ENCODE measurements at places on chromosomes 11 and 22. TPM values are rescaled to one million over a fixed set of nuclear protein-coding genes. Genes with fewer than 3 reads are reported as not detected.

DNA sequence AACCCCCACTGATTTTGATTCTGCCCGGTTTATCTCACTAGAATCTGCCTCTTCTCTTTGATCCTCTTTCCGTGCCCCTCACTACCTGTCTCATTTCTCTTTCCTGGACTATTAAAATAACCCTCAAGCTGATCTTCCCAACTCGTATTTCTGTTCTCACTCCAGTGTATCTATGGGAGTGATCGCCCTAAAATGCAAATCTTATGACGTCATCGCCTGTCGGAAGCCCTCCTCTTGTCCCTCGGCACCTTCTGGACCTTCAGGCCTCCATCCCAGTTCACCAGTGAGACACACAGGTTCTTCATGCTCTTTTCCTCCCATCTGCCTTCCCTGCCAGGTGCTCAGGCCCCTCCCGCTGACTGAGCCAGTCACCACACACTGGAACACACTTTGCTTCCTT, 234.5 kb upstream of the TBCEL start:
- DNase-seq = no peak

Gene OR52I2
- total RNA-seq = not detected

GRCh38 chr11:14930369-14930768, 38.3 kb upstream of the CYP2R1 start:
- no peak for DNase-seq

DNA sequence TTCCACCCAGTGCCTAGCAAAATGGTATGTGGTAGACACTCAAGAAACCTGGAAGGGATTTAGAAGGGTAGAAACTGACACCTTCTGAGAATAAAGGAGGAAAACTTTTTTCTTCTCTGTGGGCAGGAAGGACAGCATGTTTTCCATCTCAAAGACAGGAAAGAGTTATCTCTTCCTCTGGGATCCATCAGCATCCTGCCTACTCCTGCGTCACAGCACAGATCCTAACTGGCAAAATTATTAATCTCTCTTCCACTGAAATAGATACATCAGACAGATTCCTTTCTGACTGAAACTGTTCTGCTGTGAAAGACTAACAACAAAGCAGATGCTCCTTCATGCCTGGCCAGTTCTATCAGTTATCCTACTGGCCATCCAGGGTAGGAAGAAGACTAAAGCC, 147.2 kb downstream of the SPON1 start:
- DNase-seq = no peak

GRCh38 chr11:45182902-45183301, 36.5 kb downstream of the PRDM11 start:
- DNase-seq = peak; percentile 10

Gene NUDT8
- 10.1 TPM for total RNA-seq
